Lung (tissue), 17 donors: ENCODE measurements at places on chromosomes 3 and 15. TPM values are rescaled to one million over a fixed set of nuclear protein-coding genes. Genes with fewer than 3 reads are reported as not detected.

- no peak for DNase-seq
Observed at GRCh38 chr15:45276831-45277230, 24.8 kb downstream of the SLC28A2 start.

DNA sequence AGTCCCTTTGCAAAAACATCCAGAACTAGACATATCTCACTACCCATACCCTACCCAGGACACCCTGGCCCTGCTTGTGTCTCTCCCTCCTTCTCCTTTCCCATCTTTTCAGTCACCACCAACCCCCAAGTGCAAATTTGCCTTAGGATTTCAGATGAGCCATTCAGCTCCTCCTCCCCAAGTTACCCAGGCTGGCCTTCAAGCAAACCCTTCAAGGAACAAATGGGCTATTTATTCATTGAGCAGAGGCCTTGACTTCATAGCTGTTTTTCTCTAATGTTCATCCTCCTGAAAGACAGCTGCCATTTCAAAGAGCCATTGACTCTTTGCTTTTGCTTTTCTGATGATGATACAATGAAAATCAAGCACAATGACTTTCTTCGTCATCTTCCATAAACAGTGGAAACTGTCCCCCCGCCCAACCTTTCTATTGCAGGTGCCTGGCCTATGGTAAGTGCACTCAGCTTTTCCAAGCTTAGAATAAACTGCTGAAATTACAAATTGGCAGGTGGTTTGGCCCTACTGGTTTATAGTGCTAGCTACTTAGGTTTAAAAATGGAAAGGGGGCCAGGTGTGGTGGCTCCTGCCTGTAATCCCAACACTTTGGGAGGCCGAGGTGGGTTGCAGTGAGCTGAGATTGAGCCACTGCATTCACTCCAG is 26.1 kb upstream of the KLHL6 start:
- no peak for DNase-seq

- no peak for DNase-seq
Observed at GRCh38 chr15:66939016-66939415, 126.4 kb upstream of the SMAD3 start.

GRCh38 chr15:77717333-77717990 is 84.8 kb upstream of the LINGO1 start:
- no peak for DNase-seq

- DNase-seq = no peak
Observed at GRCh38 chr15:86650094-86650493, 570.4 kb downstream of the AGBL1 start.

- no peak for DNase-seq
Observed at GRCh38 chr15:69288011-69288410, 10.7 kb upstream of the PAQR5 start.

- no peak for DNase-seq
Observed at GRCh38 chr3:99332718-99333117, 305.7 kb upstream of the COL8A1 start.

Gene NPAP1
- total RNA-seq = 0.34 TPM

Gene SCG3
- total RNA-seq = 0.37 TPM

Gene STXBP5L
- 0.26 TPM for total RNA-seq
